ENCODE measurements at places on chromosomes 6 and 20.

DNA sequence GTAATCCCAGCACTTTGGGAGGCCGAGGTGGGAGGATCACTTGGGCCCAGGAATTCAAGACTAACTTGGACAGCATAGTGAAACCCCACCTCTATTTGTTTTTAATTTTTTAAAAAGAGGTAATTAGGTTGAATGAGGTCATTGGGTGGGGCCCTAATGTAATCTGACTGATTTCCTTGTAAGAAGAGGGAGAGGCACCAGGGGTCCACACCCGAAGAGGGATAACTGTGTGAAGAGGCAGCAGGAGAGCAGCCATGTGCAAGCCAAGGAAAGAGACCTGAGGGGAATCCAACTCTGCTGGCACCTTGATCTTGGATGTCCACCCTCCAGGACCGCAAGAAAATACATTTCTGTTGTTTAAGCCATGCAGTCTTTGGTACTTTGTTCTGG, 63.4 kb downstream of the QRSL1 start:
- no peak for DNase-seq

DNA sequence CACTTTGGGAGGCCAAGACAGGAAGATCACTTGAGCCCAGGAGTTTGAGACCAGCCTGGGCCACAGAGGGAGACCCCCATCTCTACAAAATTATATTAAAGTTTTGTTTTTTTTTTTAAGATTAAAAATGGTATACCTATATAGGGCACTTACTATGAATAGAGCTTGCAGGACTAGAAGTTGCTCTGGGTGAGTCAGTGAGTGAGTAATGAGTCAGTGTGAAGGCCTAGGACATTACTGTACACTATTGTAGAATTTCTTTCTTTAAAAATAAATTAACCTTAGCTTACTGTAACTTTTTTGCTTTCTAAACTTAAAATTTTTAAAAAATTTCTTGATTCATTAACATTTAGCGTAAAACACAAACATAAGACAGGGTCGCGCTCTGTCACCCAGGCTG, 29.7 kb downstream of the STK35 start:
- DNase-seq, result no peak

DNA sequence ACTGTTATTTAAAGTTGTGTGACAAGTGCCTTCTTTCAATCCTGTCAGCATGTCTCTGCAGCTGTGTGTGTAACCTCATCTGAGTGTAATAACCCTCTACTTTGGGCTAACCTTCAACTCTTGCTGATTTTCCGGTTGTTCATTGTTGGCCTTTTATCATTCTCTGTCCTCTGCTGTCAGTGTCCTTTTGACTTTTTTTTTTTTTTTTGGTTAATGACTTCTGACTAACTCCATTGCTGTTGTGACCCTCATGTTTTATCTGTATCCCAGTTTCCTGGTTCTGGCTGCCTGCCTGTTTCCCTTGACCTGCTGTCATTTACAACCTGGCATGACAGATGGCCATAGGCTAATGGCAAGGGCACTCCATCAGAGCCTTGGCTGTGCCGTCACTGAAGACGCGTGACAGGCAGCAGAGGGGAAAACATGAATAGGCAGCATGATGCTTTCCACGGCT, 145.7 kb upstream of the MAN1A1 start:
- no peak for DNase-seq

- DNase-seq, result no peak
Observed at GRCh38 chr20:10239954-10240353, 21.3 kb downstream of the SNAP25 start.

- no peak for DNase-seq
Observed at GRCh38 chr6:156189195-156189594, 588.0 kb upstream of the ARID1B start.

GRCh38 chr20:5056801-5057599, 55.7 kb upstream of the SLC23A2 start:
- DNase-seq, result no peak

- no peak for DNase-seq
Observed at GRCh38 chr6:87700397-87701343, 1.4 kb downstream of the AKIRIN2 start.

- no peak for DNase-seq
Observed at GRCh38 chr6:55918639-55919038, 43.2 kb upstream of the BMP5 start.

GRCh38 chr6:38021571-38021970, 202.0 kb downstream of the ZFAND3 start:
- DNase-seq, result no peak

- DNase-seq, result no peak
Observed at GRCh38 chr6:41464481-41464880, 81.7 kb upstream of the FOXP4 start.

DNA sequence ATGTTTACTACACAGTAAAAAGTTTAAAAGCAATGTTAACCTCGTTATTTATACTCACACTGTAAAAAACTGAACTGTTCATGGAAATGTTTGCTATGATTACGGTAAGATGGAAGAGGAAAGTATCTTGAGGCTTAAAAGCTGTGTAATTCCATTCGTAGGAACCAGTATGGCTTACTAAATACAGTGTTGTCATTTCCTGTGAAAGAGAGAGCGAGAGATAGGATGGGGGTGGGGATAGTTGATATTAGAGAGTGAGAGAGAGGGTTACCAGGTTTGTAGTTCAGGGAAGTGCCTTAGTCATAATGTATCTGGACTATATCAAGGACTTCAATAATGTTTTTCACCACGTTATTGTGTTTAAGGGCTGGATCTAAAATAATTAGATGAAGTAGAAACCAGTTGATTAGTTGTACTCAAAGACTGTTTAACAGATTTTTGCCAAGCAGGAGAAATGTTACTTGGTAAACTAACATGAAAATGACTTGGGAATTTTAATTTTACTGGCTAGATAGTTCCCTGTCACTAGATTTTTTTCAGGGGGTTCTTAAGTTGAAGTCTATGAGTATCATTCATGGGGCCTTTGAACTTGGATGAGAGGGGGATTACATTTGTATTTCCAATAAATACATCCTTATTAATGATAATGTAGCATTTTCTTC, 30.4 kb downstream of the AFDN start:
- DNase-seq, result no peak

- peak; percentile 67 for DNase-seq
Observed at GRCh38 chr6:40290816-40291215, 296.3 kb downstream of the LRFN2 start.

GRCh38 chr20:63230800-63231268, 4.9 kb upstream of the BIRC7 start:
- DNase-seq, result no peak

- DNase-seq, result no peak
Observed at GRCh38 chr6:53044572-53044971, 20.6 kb upstream of the FBXO9 start.

- DNase-seq, result no peak
Observed at GRCh38 chr6:157019733-157020132, 242.6 kb downstream of the ARID1B start.

- DNase-seq, result no peak
Observed at GRCh38 chr20:53032046-53032445, 59.9 kb downstream of the TSHZ2 start.

- DNase-seq, result no peak
Observed at GRCh38 chr6:129753422-129753821, 43.4 kb upstream of the ARHGAP18 start.

DNA sequence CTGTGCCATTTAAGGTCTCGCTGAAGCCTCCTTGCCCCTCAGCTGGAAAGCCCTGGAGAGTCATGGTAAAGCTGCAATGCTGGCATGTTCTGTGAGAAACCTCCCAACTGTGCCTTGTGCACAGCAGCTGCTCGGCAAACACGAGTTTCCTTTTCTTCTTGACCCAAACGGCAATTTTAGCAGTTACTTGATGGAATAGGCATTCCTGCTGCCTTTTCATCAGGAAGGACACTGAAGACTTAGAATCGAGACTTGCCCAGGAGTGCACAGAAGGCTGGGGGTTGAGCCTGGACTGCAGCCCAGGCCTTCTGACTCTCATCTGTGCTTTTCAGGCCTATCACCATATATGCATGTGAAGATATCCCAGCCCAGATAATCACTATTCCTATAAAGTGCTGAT, 28.7 kb upstream of the CLDN20 start:
- DNase-seq, result no peak

- no peak for DNase-seq
Observed at GRCh38 chr6:21800948-21801438, 207.4 kb downstream of the SOX4 start.

GRCh38 chr6:4383910-4384638, 248.7 kb upstream of the ECI2 start:
- DNase-seq, result no peak

All from NCI-H1436 treated with DMSO at 0.1 percent for 48 hours (cell line).